COR-L47 (cell line): ENCODE measurements at places on chromosomes 2 and 18.

DNA sequence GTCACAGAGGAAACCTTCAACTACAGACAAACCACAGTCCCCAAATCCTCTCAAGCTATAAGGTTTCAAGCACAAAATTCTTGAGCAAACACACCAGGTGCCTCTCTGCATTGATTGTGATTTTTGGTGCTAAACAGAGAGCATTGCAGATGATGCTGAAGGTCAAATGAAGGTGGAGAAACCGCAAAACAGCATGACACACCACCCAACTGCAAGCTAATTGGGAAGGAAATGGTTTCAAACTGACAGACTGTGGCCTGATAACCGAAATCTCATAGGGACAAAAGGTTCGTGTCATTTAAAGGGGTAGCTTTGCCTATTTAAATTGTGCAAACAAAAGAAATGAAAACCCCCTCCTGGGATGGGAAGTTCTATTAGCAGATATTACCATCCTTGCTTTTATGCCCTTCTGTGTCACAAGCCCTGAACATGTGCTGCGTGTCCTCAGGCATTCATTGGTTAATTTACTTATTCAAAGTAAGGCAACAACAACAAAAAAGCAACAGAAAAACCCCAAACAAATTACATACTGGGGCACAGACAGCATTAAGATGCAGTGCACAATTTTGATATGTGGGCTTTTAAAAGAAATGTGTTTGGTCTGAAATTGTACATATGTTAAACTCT is 154.9 kb downstream of the AQP4 start:
- DNase-seq: no peak

GRCh38 chr2:133940134-133940533 is 313.7 kb upstream of the MGAT5 start:
- DNase-seq: no peak

GRCh38 chr2:234394450-234394849 is 102.4 kb downstream of the ARL4C start:
- DNase-seq: no peak

DNA sequence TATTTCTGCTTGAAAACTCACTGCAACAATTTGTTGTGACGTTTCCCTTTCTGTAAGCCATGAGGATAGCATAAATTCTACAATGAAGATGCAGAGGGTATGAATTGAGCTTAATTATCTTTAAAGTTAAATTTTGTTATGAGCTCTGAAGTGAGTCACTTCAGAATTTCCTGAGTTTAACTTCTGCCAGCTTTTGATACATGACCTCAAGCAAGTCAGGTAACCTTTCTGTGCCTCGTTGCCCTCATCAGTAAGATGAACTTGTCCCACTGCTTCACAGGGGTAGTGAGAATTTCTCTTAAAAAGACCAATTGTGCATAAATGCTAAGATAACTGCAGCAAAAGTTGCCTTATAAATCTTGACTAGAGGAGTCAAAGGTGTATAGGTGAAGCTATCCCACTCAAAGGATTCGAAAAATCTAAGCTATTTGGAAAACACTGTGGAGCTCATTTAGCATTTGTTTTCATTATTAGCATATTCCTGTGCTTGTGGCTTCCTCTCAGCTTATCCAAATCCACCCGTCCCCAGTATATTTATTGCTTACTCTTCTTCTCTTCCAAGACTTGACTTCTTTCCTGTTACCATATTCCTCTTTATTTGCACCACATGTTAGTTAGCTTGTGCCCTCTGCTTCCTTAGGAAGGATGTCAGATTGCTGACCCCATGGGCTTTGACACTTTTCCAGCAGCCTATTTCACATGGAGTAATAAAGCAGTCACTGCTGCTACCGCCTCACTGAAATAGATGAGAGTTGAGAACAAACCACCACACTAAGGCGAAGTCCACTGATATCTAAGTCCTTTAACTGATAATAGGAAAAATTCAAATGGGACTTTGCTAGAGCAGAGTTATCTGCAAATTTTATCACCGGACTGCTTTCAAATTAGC is 428.6 kb downstream of the ERBB4 start:
- DNase-seq: no peak

GRCh38 chr2:238278626-238279323 is 9.6 kb downstream of the PER2 start:
- no peak for DNase-seq

- DNase-seq: no peak
Measured at GRCh38 chr2:54708584-54709335, 14.7 kb upstream of the EML6 start.
